Activated T-helper 2 cell treated with anti-CD3 and anti-CD28 coated beads, Interferon-gamma antibody, Interleukin-2, Interleukin-4, amounts not matched to agents 10 μg/mL and 5 μg/mL and 100 μg/mL, durations not matched to agents 14 hours and 24 hours and 36 hours (primary cell): ENCODE measurements at places on chromosomes 1 and 21. TPM values are rescaled to one million over a fixed set of nuclear protein-coding genes. Genes with fewer than 3 reads are reported as not detected.

DNA sequence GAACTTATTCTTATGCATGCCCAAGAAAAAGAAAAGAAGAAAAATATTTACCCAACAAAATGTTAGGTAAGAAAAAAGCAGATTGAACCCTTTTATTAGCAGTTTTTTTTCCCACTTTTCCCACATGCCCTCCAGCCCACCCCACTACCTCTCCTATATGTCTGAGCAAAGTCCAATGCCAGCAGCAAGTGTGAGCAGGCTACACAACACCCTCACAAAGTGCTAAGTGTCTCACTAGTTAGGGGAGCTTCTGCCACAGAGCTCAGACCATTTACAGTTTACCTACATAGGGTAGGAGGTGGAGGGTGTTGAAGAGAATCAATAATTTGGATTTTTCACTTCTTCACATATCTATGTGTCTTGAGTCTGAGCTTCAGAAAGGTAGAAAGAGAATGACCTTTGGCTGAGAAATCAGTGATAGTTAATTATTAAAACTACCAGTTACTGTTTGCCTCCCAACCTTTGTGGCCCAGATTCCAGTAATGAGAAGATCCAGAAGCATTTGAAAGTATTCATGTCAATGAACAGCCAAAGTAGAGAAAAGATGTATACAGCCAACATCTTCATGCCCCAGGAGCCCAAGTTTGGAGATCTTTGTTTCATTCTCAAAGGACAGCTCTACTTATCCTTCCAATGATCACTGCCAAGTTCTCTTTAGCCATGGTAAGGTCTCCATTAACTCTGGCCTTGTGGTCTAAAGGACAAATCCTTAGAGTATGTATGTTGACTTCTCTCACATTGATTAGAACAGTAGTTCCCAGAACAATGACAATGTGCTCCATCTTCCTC is 26.2 kb downstream of the OR10J5 start:
- no peaks in the 10 kb centered on the region for H3K36me3 ChIP-seq
- no peaks in the 10 kb centered on the region for H3K4me1 ChIP-seq
- no peaks in the 10 kb centered on the region for H3K27me3 ChIP-seq
- H3K27ac ChIP-seq = no peak overlapping the region

DNA sequence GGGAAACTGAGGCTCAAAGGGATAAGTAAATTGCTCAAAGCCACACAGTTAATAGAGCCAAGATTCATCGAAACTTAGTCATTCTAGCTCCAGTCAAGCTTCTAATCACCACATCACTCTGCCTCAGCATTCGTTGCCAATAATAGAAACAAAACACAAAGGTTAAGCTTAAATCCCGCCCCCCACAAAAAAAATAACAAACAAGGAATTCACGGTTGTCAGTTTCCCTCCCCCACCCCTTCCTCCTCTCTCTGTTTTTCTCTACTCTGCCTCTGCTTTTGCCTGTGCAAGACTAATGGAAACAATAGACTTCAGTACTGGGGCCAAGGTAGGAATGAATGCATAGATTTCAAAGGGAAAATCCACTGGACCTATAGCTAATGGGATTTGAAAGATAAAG is 70.7 kb upstream of the ZNF644 start:
- no peak overlapping the region for H3K27ac ChIP-seq
- DNase-seq = no peak
- H3K36me3 ChIP-seq = no peaks in the 10 kb centered on the region
- no peak overlapping the region for H3K4me3 ChIP-seq
- peaks cover 2% of the 10 kb centered on the region for H3K27me3 ChIP-seq
- H3K4me1 ChIP-seq = no peaks in the 10 kb centered on the region

GRCh38 chr1:166378805-166379204 is 212.0 kb upstream of the FAM78B start:
- H3K36me3 ChIP-seq = no peaks in the 10 kb centered on the region
- H3K27me3 ChIP-seq = no peaks in the 10 kb centered on the region
- DNase-seq = no peak
- no peak overlapping the region for H3K4me3 ChIP-seq
- no peak overlapping the region for H3K27ac ChIP-seq

- no peak overlapping the region for H3K27ac ChIP-seq
- no peak overlapping the region for H3K4me3 ChIP-seq
- H3K36me3 ChIP-seq = no peaks in the 10 kb centered on the region
- no peaks in the 10 kb centered on the region for H3K27me3 ChIP-seq
- H3K4me1 ChIP-seq = no peaks in the 10 kb centered on the region
These were observed 620.1 kb upstream of the ADAMTS5 start for GRCh38 chr21:27586986-27587385.

The PIP5K1A gene
- 82.2 and 83.9 TPM in 2 replicates for total RNA-seq

The HSD11B1 gene
- 8.2 and 8.6 TPM in 2 replicates for total RNA-seq

GRCh38 chr1:22317231-22317919 is 134.3 kb upstream of the ZBTB40 start:
- H3K27ac ChIP-seq = no peak overlapping the region
- H3K4me1 ChIP-seq = no peaks in the 10 kb centered on the region
- H3K36me3 ChIP-seq = no peaks in the 10 kb centered on the region
- DNase-seq = no peak

DNA sequence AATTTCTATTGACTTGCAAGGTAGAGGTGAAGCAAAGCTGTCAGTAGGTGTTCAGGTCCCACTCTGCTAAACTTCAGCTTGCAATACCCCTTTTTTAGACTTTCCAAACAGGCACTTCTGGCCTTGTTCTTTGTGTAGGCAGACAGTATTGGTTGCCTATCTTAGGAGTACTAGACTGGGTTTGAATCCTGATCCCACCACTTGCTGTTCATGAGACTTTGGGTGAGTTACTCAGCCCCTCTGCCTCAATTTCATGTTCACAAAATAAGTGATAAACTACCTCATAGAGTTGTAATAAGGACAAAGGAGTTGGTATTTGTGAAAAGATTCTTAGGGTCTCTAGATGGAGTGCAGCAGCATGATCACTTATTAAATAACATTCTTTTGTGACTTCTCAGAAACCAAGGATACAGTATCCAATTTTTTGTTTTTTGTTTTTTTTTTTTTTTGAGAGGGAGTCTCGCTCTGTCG is 5.2 kb downstream of the RCC1 start:
- H3K27me3 ChIP-seq = no peaks in the 10 kb centered on the region
- DNase-seq = no peak
- H3K36me3 ChIP-seq = peaks cover 85% of the 10 kb centered on the region
- H3K27ac ChIP-seq = peak overlapping the region; percentile 99

The ILDR2 gene
- total RNA-seq = 18.5 and 22.8 TPM in 2 replicates

The LENEP gene
- total RNA-seq = 0.48 and 2.0 TPM in 2 replicates

DNA sequence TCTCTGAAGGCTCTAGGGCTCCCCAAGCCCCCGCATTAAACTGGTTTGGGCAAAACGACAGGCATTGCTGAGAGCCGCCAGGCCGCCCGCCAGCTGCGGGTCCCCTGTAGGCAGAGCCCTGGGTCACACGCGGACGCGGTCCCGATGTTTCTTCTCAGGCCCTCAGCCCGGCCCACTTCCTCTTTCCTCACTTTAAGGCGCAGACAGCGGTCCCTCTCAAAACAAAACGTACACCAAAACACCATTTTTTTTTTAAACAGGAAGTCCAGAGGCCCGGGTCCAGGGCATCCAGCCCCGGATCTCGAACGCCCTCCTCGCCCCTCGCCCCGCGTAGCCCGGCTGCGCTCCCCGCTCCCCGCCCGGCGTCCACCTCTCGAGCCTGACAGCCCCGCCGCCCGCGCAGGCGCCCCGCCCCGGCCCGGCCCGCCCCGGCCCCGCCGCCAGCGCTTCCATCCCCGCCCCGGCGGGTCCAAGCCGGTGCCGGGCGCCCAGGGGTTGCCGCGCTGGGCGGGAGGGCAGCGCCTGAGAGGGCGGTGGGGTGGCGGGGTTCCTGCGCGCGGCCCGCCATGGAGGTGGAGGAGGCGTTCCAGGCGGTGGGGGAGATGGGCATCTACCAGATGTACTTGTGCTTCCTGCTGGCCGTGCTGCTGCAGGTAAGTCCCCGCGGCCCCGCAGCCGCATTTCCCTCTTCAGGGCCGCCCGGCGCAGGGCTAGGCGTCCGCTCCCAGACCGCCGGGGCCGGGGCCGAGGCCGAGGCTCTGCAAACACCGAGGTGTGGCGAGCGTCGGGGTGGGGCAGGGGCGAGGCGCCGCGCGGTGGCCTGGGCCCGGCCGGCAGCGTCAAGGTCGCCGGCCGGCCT is at the start of gene SLC22A15:
SLC22A15 (plus strand) TSS at position 452 of the 859 bp plus-strand sequence; CDS start at position 567, 115 bp downstream.
- H3K4me3 ChIP-seq = peak within 1 kb of the TSS; percentile 84
- H3K27me3 ChIP-seq = peaks cover 54% of the 10 kb centered on the region
- H3K27ac ChIP-seq = no peak within 1 kb of the TSS
- peaks cover 10% of the 10 kb centered on the region for H3K4me1 ChIP-seq
- peak; percentile 40 for DNase-seq

The TRIM63 gene
- total RNA-seq = not detected in 2 replicates

- DNase-seq = no peak
- no peaks in the 10 kb centered on the region for H3K27me3 ChIP-seq
- no peak overlapping the region for H3K27ac ChIP-seq
- peaks cover 43% of the 10 kb centered on the region for H3K36me3 ChIP-seq
- peaks cover 11% of the 10 kb centered on the region for H3K4me1 ChIP-seq
- H3K4me3 ChIP-seq = no peak overlapping the region
These were observed 75.6 kb downstream of the MRPS6 start for GRCh38 chr21:34148826-34149558.

The OR2T5 gene
- total RNA-seq = not detected in 2 replicates

The NBPF8 gene
- total RNA-seq = 14.3 and 15.3 TPM in 2 replicates

DNA sequence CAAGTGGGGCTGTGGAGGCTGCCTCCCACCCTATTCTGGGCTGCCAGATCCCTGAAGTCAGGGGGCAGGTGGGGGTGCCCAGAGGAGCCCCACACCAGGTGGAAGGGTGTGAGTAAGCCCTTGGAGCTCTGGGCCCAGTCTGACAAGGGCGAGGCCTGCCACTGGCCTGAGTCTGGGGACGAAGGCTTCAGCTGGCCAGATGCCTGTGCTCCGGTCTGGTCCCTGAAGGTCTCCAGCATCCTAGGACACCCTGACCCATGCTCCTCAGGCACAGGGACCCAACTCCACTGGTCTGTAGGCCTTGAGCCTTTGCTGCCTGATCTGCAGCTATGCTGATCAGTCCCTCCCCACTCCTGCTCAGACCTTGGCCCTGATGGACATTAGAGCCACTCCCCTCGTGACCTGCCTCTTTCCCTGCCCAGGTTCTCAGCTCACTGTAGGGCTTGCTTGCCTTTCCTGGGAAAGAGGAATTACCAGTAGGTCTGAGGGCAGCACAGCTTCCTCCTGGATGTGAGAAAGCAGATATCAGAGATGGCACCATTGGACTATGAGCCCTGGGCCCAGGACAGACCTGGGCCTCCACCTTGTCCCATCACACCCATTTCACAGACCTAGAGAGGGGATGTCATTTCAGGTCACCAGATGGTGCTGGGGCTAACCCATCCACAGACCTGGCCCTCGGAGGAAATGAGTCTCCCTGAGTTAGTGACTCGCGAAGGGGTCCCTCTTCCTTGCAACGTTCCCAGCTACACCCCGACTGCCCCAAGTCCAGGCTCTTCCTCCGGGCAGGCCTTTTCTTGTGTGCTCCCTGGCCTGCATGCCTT is 32.8 kb upstream of the CSF3R start:
- H3K36me3 ChIP-seq = no peaks in the 10 kb centered on the region
- DNase-seq = no peak
- H3K27me3 ChIP-seq = no peaks in the 10 kb centered on the region
- H3K4me1 ChIP-seq = no peaks in the 10 kb centered on the region
- no peak overlapping the region for H3K27ac ChIP-seq
- no peak overlapping the region for H3K4me3 ChIP-seq

GRCh38 chr1:14740016-14740415 is 141.5 kb downstream of the KAZN start:
- H3K27me3 ChIP-seq = peaks cover 18% of the 10 kb centered on the region
- no peak for DNase-seq
- no peak overlapping the region for H3K27ac ChIP-seq
- H3K4me3 ChIP-seq = no peak overlapping the region
- no peaks in the 10 kb centered on the region for H3K4me1 ChIP-seq
